ENCODE measurements at places on chromosomes 4 and X.

- DNase-seq: no peak
Measured at GRCh38 chrX:32987142-32987541, 224.2 kb downstream of the DMD start.

- no peak for DNase-seq
Measured at GRCh38 chrX:134551376-134552048, 91.5 kb downstream of the HPRT1 start.

- no peak for DNase-seq
Measured at GRCh38 chr4:58665649-58666048, 1555.5 kb upstream of the IGFBP7 start.

GRCh38 chrX:11210415-11210801, 82.8 kb upstream of the AMELX start:
- DNase-seq: no peak

DNA sequence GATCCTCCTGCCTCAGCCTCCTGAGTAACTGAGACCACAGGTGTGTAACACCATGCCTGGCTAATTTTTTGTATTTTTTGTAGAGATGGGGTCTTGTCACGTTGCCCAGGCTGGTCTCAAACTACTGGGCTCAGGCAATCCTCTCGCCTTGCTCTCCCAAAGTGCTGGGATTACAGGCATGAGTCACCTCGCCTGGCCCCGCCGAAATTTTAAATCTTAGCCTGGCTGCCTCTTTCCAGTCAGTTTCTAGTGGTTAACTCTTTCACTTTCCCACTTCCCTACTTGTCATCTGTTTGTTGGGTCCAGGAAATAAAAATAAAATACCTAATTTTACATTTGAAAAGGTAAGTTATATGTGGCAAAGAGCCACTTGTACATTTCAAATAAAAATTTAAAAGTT, 62.4 kb downstream of the TMEM165 start:
- no peak for DNase-seq

- DNase-seq: no peak
Measured at GRCh38 chr4:7291372-7292114, 99.2 kb downstream of the SORCS2 start.

GRCh38 chr4:38889143-38889542, 21.5 kb downstream of the FAM114A1 start:
- no peak for DNase-seq

- DNase-seq: peak; percentile 46
Measured at GRCh38 chrX:71195964-71196649, 26.9 kb upstream of the GJB1 start.

GRCh38 chr4:185730849-185731608, 81.0 kb downstream of the SORBS2 start:
- no peak for DNase-seq

DNA sequence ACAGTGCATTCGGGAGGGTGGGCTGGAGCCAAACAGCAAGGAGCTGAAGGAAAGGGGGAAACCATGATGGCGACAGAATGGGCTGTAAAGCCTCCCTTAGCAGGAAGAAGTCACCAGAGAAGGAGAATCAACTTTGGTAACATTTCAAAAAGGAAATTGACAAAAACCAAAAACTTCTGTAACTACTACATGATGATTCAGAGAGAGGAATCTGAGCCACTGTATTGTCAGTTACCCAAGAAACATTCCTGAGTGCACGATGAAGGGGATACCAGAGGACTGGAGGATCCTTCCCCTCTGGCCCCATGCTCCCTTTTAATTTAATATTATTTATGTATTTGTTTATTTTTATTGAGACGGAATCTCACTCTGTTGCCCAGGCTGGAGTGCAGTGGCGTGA, 26.3 kb downstream of the PDHA1 start:
- no peak for DNase-seq

DNA sequence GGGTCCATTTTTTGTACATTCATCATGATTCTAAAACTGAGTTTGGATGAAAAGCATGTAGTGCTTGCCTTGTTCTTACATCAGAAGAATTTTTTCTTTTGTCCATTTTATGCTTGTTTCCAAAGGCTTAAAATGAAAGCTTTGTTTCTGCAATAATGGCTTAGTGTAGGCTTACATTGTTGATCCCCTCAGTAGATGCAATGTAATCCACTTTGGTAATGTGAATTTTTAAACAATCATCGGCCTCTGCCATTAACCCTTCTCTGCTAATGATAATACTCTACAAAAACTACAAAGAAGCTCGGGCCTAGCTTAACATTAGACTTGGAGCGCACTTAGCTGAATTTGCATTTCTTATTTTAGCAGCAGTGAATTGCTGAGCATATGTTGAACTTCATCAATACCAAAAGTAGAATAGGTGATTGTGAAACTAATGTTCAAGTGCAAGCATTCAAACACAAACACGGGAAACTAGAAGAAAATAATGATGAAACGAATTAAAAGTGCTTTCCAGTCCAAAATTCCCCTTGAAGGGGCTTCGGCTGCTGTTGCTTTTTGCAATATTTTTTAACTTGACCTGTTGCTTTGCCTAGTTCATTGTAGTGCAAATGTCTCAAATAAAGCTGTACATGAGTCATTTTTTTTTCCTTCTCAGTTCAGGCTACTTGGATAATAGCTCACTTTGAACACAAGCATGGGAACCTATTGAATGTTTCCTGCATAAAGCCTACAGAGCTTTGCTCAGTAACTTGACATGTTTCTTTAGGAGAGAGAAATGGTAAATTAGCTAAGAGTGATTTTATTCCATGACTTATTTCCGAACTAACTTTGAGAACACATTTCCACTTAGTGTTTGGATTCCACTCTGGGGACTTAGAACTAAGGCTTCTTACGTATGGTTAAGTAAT, 66.5 kb downstream of the SLIT2 start:
- no peak for DNase-seq

DNA sequence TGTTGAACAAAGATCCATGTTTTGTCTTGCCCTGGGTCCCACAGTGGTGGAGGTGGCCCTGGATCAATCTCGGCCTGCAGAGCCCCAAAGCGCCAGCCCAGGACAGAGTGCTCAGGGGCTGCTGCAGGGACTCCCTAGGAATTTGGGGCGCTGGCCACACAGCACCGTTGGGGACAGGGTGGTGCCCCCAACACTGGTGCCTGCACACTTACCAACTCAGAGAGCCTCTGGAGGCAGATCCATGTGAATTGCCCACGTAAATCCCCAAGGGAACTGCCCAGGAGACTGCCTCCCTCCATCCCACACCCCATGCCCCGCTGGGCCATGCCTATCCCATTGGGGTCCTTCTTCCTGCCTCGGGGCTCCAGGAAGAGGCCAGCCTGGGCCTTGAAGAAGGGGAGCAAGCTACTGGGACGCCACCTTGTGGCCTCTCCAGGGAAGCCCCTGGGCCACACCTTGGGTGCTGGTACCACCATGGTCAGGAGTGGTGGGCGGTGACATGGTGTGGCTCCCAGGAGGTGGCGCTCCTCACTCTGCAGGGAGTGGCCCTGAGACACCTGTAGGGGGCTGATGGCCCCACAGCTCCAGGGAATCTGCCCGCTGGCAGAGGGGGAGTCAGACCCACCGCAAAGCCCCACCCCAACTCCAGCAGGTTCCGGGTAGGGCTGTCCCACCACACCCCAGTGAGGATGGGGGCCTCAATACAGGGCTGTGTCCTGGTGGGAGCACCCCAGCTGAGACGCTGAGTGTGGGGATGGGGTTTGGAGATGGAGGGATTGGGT, 22.8 kb downstream of the CFAP99 start:
- DNase-seq: peak; percentile 67

- DNase-seq: no peak
Measured at GRCh38 chrX:69297506-69297905, 132.3 kb upstream of the PJA1 start.

DNA sequence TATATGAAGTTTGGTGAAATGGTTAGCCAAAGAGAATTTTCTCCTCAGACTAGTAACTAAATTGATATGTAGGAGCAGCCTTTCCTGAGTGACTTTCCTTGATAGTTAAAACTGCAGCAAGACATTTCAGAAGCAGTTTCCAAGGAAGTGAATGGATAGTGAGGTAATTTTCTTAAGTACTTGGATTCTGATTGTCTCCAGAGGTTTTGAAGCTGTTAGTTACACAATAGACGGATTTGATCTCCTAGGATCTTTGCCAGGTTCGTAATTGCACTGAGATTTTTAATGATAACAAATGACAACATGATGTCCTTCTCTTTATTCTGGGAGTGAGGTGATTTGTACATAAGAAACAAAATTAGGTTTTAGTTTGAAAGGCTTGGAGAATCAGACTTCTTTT, 29.2 kb downstream of the PRRG1 start:
- no peak for DNase-seq

DNA sequence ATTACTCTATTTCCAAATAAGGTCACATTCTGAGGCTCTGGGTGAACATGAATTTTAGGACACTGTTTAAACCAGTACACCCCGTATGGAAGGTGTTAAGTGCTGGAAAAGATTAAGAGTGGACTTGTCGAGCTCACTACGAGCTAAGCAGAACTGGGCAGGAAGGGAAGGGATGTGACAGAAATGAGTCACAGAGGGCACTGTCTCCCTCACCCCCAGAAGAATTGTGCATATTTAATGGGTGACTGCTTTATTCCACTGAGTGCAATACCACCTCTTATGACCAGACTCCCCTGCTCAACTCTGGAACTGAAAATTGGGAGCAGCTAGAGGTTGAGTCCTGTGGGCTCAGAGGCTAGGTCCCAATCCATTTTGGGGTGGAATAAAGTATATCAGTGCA, 187.4 kb upstream of the RPS6KA3 start:
- DNase-seq: no peak

GRCh38 chrX:23749576-23749975, 6.5 kb upstream of the ACOT9 start:
- no peak for DNase-seq

DNA sequence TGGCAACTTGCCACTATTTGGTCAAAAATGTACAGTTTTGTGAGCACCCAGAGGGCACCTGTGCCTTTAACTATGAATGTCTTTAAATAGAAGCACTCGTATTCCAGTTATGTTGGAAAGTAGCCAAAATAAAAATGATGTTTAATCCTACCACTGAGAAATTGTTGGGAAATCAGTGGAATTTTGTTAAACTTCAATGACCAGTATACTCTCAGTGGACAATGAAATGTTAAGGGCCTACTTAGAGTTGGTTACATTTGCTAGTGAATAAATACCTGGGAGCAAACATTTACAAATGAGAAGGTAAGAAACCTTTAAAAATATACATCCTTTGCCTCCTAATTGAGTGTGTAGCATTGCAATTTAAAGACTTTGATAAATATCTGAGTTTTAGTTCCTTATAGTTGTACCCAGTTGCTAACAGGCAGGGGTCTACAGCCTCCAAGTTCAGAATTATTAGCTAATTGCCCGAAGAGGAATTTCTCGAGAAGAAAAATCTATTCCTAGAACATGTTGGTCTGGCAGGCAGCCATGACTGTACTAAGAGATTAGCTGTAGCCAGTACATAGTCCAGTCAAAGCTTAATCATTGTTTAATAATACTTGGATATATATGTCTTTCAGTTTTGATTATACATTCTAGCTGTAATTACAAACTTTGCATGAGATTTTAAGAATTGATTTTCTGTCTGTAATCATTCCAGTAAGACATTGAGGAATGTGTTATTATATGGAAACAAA, 93.2 kb downstream of the IL1RAPL2 start:
- DNase-seq: no peak

- no peak for DNase-seq
Measured at GRCh38 chr4:11182586-11183355, 245.9 kb downstream of the HS3ST1 start.

GRCh38 chrX:150688911-150689451, 4.2 kb upstream of the MTMR1 start:
- DNase-seq: no peak

DNA sequence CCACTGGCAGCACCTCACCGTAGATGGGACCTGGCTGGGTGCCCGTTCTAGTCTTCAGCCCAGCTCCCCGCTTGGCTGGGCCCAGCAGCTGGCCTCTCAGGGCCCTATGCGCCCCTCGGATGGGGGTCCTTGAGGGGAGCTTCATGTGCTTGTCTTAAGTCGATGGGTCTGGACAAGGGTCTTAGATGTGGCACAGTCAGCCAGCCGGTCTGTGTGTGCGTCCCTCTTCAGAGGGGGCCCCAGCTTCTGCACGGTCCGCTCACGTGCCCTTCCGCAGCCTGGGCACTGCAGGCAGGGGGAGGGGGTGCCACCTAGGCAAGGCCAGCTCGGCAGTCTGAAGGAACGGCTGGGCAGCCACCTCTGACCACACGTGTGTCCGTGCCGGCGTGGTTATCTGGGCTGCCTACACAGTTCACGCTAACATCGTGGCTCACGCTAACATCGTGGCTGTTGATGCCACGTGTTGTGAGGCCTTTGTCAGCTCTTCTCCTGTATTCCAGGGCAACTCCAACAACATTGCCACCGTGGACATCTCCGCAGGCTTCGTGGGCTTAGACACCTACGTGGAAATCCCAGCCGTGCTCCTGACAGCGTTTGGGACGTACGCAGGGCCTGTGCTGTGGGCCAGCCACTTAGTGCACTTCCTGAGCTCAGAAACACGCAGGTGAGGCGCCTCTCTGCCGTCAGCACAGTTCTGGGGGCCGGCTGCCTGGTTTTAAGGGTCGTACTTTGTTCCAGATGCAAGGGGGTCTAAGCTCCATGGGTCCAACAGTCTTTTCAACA, 34.5 kb downstream of the PIGG start:
- no peak for DNase-seq

- DNase-seq: no peak
Measured at GRCh38 chrX:72202792-72203401, 21.3 kb downstream of the PIN4 start.

- DNase-seq: no peak
Measured at GRCh38 chr4:39937683-39938268, 39.9 kb downstream of the PDS5A start.

- no peak for DNase-seq
Measured at GRCh38 chrX:110745288-110745687, 50.3 kb downstream of the CHRDL1 start.

DNA sequence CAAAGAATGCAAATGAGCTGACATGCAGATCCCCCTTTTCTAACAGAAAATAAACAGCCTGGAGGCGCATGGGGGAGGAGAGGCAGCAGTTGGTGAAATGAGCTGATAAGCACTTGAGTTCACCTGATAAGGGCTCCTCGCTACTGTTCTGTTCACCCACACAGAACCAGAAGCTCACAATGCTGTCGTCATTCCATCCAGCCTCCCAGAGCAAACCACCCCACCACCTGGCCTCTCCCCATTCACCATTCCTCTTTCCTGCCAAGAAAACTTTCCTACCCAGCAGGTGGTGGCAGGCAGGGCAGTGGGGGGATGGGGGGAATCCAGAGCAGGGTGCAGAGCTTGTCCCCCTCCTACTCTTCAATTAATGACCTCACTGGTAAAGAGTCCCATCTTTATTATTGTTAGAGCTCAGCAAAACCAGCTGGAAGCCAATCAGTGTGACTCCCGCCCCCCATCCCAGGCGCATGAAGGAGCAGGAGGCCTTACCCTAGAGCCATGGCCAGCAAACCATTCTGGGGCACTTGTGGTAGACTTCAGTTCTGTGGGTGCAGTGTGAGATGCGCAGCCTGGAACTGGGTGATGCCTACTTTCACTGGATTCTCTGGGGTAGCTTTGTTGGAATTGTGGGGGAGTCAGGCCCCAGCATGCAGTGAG, 350.3 kb downstream of the ZIC3 start:
- no peak for DNase-seq

- no peak for DNase-seq
Measured at GRCh38 chr4:153931804-153932203, 142.9 kb upstream of the SFRP2 start.

GRCh38 chr4:15920723-15921591, 17.6 kb downstream of the FGFBP1 start:
- no peak for DNase-seq

- DNase-seq: no peak
Measured at GRCh38 chr4:36494016-36494415, 212.6 kb downstream of the DTHD1 start.

- no peak for DNase-seq
Measured at GRCh38 chr4:137768196-137768595, 235.9 kb upstream of the PCDH18 start.
